ENCODE measurements at places on chromosomes 7 and 10.

DNA sequence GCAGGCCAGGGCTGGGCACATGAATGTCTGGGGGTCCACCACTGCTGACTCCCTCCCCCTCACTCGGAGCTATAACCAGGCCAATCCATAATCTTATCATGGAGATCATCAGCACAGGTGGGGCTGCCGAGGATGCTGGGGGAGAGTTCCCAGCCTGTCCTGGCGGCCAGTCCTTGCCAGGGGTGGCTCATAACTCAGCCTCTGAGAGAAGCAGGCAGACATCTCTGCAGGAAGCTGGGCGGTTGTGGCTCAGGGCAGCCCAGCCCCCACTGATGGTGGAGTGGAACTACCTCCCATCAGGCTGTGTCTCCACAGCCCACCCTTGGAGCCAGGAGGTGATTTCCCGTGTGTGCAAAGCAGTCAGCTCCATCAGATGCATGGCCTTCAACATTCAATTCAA lies 109.4 kb upstream of the ZNF92 start:
- DNase-seq: no peak

GRCh38 chr7:114851406-114852061 lies 70.4 kb upstream of the MDFIC start:
- no peak for DNase-seq

GRCh38 chr7:23298141-23298881 lies 828 bp upstream of the MALSU1 start:
- no peak for DNase-seq

GRCh38 chr7:18041191-18041590 lies 13.5 kb upstream of the PRPS1L1 start:
- no peak for DNase-seq

DNA sequence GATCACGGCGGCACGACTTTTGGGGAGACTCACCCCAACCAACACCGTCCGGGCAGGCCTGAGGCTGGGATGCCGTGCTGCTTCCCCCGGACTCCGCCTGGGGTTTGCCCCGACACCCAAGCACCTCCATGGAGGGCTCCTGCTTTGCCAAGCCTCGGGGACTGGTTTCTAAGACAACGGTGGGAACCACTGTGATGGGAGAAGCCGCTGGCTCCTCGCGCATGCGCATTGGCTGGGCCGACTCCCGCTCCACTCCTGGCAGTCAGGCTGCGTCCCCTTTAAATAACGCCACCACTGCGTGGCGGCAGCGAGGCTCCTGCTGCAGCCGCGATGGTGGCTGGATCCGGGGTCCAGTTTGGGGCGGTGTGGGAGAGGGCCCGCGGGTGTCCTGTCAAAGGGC lies 201.0 kb downstream of the ZNF716 start:
- DNase-seq: no peak

GRCh38 chr10:4291990-4292389 lies 507.0 kb upstream of the KLF6 start:
- DNase-seq: no peak

GRCh38 chr7:49324040-49324439 lies 399.7 kb downstream of the CDC14C start:
- no peak for DNase-seq

- DNase-seq: no peak
Measured at GRCh38 chr10:13939391-13939790, 352.6 kb downstream of the PRPF18 start.
